ENCODE measurements at places on chromosomes 1 and 21.

DNA sequence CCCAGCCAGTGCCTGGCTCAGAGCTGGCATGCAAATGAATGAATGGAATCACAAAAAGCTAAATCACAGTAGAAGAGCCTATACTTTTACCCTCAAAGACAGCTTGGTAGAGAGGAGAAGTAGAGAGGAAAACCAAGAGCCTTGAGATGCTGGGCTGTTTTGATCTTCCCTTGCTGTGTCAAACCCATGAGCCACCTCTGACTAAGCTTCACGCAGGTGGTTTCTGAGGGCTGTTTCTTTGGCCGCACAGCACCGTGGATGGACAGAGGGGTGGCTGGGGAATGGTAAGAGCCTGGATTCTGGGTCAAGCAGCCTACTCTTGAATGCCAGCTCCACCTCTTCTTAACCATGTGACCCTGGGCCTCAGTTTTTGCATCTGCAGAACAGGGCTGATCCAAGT is 18.6 kb downstream of the ABCG1 start:
- DNase-seq, result no peak

DNA sequence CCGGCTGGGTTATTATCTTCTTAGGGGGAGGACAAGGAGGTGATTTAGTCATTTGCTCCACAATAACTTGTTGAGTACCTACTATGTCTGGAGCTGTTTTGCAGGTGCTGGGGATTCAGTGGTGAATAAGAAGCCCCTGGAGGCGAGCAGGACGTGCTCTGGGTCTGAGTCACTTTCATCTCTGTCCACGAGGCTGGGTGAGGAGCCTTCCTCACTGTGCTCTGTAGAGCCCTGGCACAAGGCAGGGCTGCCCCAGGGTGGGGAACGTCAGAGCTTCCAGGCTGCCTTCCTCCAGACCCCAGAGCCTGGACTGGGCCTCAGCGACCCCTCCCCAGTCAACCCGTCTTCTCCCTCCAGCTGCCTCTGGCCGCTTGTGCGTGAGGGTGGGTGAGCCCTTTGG is 2.5 kb upstream of the PADI6 start:
- peak; percentile 24 for DNase-seq

DNA sequence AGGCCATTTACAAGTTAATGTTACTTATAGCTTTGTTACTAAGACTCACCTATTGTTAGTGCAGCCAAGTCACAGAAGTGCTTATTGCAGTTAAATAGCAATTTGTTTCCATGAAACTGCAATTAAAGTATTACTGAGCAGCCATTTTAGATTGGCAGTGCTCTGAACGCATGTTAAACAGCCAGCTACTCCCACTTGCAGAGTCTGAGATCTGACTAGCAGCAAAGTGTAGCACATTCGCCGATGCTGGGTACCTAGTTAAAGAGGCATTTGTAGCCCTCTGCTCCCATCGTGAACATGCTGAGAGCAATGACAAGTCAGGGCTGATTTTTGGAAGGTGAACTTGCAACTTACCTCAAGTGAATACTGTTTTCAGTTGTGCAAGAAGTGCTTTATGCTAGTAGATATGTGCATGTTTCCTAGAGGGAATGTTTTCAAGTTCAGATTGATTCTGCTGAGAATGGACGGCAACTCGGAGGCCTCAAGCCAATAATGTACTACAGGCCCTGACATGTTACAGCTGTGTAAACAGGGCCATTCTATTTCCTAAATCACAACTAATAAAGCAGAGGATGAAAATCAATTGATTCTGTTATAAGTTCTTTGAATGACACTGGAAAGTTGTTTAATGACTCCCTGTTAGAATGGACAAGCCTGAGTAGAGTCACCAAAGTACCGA is 19.8 kb downstream of the LMO4 start:
- DNase-seq, result no peak

GRCh38 chr1:229229721-229230139 is 41.2 kb upstream of the RAB4A start:
- DNase-seq, result no peak

- no peak for DNase-seq
Measured at GRCh38 chr1:204287466-204287891, 72.2 kb downstream of the PLEKHA6 start.
